ENCODE measurements at places on chromosomes 4 and X.

- DNase-seq: no peak
Measured at GRCh38 chrX:149762696-149763614, 10.9 kb upstream of the HSFX1 start.

GRCh38 chr4:147591106-147591505 is 26.1 kb upstream of the TMEM184C start:
- DNase-seq: no peak

- DNase-seq: no peak
Measured at GRCh38 chrX:96407501-96407900, 277.1 kb upstream of the DIAPH2 start.

DNA sequence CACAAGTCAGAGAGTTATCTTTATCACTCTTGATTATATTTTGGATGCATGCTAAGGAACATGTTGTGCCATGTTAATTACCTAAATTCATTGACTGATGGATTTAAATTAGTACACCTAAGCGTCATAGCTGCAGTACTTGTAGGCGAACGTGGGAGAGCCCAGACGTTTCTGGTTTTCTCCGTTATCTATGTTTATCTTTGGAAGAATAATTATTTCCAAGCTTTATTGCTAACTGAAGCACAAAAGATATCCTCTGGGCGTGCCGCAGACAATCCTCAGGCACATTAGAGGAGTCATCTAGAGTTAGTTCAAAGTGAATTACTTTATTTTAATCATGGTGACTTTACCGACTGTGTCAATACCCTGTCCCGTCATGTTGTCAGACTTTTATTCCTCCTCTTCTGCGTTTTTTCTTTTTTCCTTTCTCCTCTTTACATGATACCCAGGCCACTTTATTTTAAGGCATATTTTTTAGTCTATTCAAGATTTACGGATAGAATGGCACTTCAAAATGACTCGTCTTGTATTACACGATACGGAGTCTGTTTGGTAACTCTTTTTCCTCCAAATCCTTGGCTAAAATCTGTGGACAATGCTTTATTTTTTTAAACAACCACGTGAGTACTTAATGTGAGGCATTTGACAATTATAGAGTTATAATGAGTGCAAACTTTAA is 632.0 kb upstream of the TENM3 start:
- DNase-seq: no peak

- DNase-seq: no peak
Measured at GRCh38 chr4:94491322-94491721, 39.6 kb downstream of the PDLIM5 start.

GRCh38 chr4:53863736-53864365 is 200.6 kb downstream of the CHIC2 start:
- no peak for DNase-seq

- no peak for DNase-seq
Measured at GRCh38 chr4:185398618-185399017, 2.0 kb downstream of the ANKRD37 start.

DNA sequence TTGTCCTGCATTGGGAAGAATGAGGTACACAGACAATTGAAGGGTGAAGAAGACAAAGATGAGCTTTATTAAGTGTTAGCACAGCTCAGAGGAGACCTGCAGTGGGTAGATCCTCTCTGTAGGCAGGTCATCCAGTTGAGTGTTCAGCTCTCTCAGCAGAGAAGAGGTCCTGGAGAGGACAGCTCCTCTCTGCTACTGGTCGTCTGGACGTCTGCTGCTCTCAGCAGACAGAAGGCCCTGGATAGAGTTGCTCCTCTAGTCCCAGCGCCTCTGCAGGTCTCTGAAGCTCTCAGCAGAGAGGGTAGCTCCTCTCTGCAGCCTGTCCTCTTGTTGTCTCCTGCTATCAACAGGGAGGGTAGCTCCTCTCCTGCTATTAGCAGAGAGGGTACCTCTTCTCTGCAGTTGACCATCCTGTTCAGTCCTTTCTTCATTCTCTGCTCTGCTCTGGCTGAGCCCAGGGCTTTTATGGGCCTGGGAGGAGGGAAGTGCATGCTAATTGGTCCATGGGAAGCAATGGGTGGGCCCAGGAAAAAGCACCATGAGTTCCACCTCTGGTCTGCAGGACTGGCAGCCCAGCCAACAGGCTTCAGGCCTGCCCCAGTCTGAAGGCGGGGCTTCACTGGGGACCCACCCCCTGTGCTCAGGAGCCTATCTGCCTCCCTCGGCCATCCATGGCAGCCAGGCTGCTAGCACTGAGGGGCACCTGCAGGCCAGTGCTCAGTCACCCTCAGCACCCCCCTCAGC is 54.1 kb upstream of the IBSP start:
- no peak for DNase-seq

GRCh38 chr4:177687117-177687516 is 244.9 kb upstream of the AGA start:
- DNase-seq: no peak

- DNase-seq: no peak
Measured at GRCh38 chr4:107832275-107832807, 7.6 kb downstream of the SGMS2 start.

DNA sequence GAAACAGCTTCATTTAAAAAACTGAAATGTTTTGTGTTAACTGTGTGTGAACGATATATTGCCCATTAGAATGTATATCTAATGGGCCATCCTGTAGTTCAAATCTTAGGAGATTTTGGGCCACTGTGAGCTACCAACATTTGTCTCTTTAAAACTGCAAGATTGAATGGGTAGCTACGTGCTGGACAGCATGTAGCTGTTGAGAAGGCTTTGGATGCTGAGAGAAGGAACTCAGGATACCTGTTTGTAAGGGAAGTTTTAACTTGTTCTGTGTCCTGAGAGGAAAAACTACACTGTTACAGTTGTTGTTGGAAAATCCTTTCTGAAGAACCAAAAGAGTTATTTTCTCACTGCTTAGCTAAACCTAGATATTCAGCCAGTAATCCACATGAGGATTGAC is 45.9 kb downstream of the PDLIM5 start:
- no peak for DNase-seq

DNA sequence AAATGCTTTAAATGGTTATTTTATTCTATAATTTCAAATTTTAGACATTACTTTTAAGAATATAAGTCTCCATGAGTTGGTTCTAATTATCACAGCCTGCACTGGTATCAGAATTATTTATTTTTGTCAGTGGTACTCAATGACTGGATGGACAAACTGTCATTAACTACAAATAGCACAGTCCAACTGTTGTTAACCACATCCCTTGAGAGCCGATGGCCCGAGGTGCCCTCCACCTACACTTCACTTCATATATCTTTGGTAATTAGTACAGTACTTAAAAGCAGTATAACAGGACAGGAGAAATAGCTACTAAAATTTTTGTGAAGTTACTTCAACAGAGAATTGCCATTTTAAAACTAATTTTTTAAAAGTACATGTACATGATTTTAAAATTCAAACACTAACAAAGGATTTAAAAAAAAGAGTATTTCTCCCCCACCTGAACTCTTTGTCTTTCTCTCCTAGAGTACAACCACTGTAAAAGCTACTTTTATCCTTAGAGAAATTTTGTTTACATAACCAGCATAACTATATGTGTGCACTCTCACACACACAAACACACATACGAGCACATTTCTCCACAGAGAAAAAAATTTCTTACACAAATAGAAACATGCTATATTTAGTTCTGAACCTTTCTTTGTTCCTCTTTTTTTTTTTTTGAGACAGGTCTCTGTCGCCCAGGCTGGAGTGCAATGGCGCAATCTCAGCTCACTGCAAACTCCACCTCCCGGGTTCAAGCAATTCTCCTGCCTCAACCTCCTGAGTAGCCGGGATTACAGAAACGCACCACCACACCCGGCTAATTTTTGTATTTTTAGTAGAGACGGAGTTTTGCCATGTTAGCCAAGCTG is 6.5 kb downstream of the TIFA start:
- no peak for DNase-seq

DNA sequence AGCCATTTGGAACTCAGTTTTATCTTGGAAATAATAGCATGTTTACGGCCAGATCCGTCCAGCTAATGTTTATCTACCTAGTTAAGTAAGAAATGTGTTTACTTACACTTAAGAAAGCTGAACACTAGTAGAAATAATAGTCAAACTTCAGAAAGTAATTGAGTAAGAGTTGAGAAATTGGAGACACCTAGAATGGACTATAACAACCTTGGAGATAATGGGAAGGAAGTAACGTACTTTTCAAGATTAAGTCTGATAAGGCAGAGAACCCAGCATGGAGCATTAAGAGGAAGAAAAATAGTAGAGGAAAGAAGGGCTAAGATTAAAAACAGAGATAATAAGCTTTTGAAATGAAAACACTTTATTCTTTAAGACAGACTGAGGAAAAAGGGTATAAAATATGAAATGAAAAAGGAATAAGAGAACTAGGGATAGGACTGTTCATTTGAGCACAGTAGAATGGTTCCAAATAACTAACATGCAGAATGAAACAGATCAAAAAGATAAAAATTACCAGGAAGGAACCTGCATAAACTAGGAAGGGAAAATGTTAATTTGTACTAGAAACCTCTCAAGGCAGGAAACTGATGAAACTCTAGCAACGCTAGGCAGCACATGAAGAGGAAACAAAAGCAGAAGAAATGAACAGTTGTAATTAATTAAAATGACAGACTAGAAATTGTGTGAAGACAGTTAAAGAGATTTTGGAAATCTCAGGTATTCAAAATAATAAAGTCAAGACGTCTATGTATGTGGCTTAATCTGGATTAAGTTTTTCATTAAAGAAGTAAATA is 71.7 kb downstream of the FBXW7 start:
- DNase-seq: no peak

- DNase-seq: peak; percentile 1
Measured at GRCh38 chrX:41009850-41010846, 75.1 kb upstream of the USP9X start.
